ENCODE measurements at places on chromosomes 16 and 17.

GRCh38 chr16:68676113-68676860 is 31.2 kb downstream of the CDH3 start:
- DNase-seq = no peak

GRCh38 chr17:29407856-29408255 is 17.7 kb downstream of the TAOK1 start:
- no peak for DNase-seq

DNA sequence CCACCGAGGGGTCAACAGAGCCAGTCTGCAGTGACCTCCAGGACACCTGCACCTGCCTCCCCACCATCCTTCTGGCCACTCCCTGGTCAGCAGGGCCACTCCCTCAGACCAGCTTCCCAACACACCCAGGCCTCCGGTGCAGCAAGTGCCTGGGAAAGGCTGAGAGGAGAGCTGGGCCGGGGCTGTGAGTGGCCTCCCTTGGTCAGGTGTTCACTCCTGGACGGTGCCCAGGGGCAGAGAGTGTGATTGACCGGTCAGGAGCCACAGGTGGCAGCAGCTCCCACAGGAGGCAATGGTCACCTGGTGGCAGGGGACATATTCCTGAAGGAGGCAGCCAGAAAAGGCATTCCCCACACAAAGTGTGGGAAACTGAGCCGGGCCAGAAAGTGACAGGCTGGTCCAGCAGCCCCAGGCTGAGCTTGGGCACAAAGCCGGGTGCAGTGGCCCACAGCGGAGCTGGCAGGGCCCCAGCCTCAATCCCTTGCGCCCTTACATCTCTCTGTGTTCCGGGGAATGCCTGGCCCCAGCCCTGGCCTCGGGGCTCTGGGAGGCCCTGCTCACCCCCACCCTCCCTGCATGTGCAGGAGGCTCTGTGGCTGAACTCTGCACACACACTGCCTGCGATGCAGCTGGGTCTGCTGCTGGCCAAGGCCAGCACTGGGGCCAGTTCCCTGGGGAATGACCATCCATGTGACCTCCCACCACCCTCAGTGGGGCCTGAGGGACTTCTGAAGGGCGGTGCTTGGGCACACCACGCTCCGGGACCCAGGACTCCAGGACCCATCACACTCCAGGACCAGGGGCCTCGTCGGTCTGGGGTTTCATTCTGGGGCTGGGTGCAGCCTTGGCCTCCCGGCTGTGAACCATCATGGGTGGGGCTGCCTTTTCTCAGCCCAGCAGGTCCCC is 1.2 kb upstream of the C17orf99 start:
- DNase-seq = peak; percentile 70

GRCh38 chr17:27578718-27579085 is 52.3 kb upstream of the LGALS9 start:
- DNase-seq = no peak

DNA sequence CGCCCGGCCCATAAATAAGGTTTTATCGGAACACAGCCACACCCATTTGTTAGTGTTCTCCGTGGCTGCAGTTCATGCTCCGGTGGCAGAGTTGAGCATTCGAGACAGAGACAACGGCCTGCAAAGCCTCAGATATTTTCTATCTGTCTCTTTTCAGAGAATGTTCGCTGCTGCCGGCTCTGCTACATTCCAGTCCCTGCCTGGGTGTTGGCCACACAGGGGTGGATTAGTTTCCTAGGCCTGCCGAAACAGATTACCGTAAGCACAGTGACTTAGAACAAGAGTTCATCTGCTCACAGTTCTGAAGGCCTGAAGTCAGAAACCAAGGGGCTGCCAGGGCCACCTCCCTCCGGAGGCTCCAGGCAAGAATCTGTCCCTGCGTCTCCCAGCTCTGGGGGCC is 19.1 kb upstream of the GSG1L start:
- no peak for DNase-seq

DNA sequence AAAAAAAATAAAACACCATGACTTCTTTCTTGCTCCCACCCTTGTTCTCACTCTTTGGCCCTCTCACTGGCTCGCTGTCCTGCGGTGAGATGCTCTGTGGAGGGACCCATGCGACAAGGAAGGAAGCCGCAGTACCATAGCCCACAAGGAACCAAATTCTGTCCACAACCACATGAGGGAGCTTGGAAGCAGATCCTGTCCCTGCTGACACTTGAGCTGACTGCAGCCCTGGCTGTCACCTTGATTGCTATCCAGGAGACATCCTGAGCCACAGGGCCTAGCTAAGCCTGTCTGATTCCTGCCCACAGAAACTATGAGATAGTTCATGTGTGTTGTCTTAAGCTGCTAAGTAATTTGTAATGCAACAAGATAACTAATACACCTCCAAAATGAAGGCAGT is 4.8 kb upstream of the MT2A start:
- DNase-seq = no peak

GRCh38 chr16:85129876-85130704 is 17.8 kb upstream of the CIBAR2 start:
- peak; percentile 1 for DNase-seq

GRCh38 chr17:79927136-79927661 is 88.0 kb upstream of the CBX4 start:
- no peak for DNase-seq

GRCh38 chr16:84086341-84086740 is 30.4 kb downstream of the MBTPS1 start:
- no peak for DNase-seq

- peak; percentile 89 for DNase-seq
These were observed 3.9 kb downstream of the ITGA2B start for GRCh38 chr17:44385287-44386181.

DNA sequence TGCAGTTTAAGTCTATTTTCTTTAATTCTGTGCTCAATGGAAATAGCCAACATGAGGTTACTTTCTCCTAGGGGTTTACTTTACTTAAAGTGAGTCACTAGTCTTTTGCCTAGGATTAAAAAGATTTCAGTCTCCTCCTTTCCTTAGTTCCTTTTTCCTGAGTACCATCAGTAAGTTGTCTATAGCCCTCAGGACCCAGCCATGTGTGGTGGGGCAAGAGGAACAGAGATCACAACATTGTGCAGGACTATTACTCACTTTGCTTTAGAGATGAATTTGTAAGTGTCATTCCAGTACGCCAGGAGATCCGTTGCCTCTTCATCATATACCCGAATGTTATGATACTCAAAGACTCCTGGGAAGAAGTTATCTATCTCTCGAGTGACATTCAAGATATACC is 27.7 kb upstream of the CORO6 start:
- DNase-seq = no peak

- no peak for DNase-seq
These were observed 73.5 kb downstream of the GOSR1 start for GRCh38 chr17:30550512-30551273.

- DNase-seq = peak; percentile 75
These were observed 1.1 kb downstream of the SOCS3 start for GRCh38 chr17:78358538-78359320.

DNA sequence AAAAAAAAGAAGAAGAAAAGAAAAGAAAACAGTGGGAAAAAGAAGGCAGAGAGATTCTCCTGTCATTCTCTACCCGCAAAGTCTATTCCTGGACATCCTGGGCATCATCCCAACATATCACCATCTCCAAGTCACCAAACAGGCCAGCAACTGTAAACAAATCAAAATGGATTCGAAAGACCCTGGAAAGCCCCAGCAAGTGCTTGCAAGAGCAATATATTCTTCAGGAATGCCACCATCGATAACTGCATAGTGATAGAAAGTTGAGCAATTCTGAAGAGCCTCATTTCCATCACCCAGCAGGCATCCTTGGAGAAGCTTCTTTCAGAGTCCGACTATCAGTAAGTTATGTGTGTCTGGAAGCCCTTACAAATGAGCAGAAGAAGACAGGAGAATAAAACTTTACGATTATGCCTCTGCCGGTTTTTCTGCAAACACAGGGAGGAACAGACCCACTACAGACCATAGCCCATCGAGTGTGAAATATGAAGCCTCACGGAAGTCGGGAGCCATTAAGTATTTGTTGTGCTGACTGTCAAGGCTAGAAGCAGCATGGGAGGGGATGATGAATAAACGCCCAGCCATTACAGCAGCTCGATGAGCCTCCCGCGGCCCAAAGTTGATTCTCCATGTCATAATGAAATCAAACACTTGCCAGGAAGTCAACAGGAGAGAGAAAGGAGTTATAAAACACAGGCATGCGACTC is 64.5 kb upstream of the SEC14L1 start:
- DNase-seq = no peak

- no peak for DNase-seq
These were observed 28.2 kb downstream of the LAT start for GRCh38 chr16:29012913-29013553.

- DNase-seq = no peak
These were observed at the start of gene CCL8 for GRCh38 chr17:34319039-34319483. CCL8 (plus strand) TSS chr17:34319435; CDS start chr17:34319502, 67 bp downstream.

GRCh38 chr17:44990994-44991393 is 22.9 kb upstream of the C1QL1 start:
- DNase-seq = no peak

DNA sequence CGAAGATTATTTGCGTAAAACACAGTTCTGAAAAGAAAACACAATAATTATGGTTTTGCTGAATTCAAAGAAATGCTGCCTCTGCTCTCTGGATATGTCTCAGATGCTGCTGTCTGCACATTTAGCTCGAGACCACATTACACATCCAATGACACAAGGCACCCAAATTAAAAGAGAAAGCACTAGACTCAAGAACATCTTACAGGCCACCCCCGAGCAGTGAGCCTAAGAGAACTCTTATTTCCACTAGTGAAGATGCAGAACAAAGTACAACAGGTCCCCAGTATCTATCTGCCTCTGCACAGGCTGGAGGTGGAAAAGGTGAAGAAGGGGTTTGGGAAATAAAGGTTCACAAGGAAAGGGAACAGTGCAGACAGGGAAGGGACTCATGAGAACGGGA is 33.5 kb downstream of the GRB2 start:
- DNase-seq = no peak

GRCh38 chr16:57611181-57611580 is 17.2 kb upstream of the ADGRG1 start:
- DNase-seq = no peak

GRCh38 chr17:60327134-60327900 is 64.6 kb downstream of the USP32 start:
- DNase-seq = no peak

- no peak for DNase-seq
These were observed 5.8 kb downstream of the MTHFSD start for GRCh38 chr16:86549076-86549892.

GRCh38 chr17:10127819-10128425 is 70.5 kb downstream of the GAS7 start:
- peak; percentile 94 for DNase-seq

- no peak for DNase-seq
These were observed 297.0 kb downstream of the MAP2K6 start for GRCh38 chr17:69711541-69711940.

GRCh38 chr17:38893113-38893512 is 23.3 kb downstream of the LASP1 start:
- DNase-seq = no peak

DNA sequence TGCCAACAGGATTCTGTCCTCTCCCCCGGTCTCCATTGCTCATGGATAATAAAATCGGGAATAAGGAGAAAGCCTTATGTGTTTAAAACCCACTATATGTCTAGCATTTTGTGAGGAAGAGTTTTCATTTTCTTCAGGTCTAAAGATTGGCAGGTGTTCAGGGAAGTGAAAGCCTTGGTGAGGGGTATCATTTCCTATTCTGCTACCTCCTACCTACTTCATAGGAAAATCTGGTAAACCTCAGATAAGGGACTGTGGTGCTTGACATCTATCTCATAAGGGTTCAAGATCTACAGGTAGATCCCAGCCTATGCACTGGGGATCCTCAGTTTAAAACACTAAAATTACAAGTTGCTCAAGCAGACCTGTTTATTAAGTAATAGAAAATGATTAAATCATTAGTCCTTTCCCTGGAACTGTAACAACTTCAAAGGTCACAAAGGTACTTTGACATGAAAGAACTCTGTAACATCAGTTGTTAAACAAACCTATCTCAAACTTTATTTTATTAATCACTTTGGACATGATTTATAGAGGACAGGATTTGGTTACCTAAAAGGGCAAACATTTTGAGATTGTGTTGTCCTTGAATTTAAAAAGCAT is 6.5 kb downstream of the MOSMO start:
- DNase-seq = no peak

GRCh38 chr17:68390888-68391545 is 66.3 kb downstream of the WIPI1 start:
- DNase-seq = no peak

- DNase-seq = no peak
These were observed 16.5 kb downstream of the YPEL2 start for GRCh38 chr17:59347975-59348391.

GRCh38 chr17:61127960-61128359 is 271.7 kb upstream of the TBX2 start:
- no peak for DNase-seq

- DNase-seq = no peak
These were observed 13.7 kb upstream of the CSNK1D start for GRCh38 chr17:82287013-82287867.

Measured in Right ventricle myocardium inferior (tissue), 1 donor.